GM12892 (cell line): ENCODE measurements at places on chromosomes 11 and 22.

GRCh38 chr11:125188021-125188420 is 23.5 kb downstream of the PKNOX2 start:
- DNase-seq: no peak

DNA sequence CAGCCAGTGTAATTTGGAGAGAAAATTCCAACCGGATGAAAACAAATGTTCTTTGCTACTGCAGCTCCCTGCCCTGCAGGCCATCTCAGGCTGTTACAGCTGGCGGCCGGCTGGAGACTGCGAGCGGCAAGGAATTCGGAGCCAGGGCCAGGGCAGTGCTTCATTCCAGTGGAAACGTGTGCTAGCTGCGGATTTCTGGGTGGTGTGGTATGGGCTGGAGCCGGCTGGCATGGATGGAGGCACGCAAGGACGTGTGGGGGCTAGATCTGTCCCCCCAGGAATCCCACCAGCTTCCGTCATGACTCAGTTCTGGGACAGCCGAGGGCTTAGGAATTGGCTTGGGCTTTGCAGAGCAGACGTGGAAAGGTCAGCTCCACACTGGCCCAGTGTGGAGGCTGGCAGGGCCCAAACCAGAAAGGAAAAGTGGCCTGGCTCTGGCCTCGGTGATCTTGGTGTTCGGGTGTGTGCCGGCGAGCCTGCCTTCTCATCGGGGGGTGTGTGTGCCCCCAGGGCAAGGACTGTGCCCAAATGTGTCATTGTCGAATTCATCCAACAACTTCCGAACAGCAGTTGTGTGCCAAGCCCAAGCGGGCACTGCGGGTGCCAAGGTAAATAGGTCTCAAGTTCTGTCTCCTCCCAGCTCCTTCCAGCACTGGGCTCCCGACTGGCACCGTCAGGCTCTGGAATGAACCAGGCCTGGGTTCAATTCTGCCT is 48.1 kb upstream of the SHISAL1 start:
- no peak for DNase-seq

- DNase-seq: no peak
Observed at GRCh38 chr11:19766810-19767209, 54.2 kb downstream of the NAV2 start.

- DNase-seq: peak; percentile 79
Observed at GRCh38 chr11:133082841-133083488, 449.3 kb downstream of the OPCML start.

- no peak for DNase-seq
Observed at GRCh38 chr11:35418282-35419183, 825 bp downstream of the SLC1A2 start.

GRCh38 chr11:131686836-131687235 is 316.4 kb downstream of the NTM start:
- no peak for DNase-seq

- DNase-seq: no peak
Observed at GRCh38 chr11:100294748-100295147, 392.3 kb upstream of the ARHGAP42 start.

DNA sequence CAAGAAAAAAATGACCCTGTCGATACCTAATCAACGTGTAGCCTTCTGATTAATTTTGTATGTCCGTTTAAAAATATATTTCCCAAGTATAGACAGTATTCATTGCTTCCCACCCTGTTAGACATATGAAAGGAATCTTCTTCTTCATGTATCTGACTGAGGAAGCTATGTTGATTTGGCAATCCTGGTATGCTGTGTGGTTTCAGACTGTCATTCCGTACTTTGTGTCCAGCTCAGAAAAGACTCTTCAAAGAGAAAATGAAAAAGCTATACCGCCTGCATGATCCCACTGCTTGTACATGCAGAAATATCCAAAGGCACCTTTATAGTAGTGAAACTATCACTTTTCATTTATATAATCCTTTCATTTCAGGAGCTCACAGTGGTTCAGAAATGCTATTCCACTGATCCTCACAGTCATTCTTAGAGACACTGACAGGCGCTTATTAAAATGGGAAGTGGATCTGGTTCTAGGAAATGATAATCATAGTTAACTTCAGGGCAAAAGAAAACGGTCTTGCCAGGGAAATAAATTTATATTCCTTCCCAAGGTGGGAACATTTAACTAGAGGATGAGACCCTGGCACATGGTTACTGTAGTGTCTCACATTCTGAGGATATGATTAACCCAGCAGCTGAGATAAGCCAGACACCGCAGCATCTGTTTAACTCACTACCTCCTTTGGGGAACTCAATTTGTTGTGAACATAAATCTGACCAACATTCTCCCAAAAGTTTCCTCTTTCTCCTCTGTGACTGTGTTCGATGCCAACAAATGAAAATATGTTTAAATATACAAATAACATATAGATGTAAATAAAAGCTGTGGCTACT is 599.2 kb upstream of the LUZP2 start:
- DNase-seq: no peak

DNA sequence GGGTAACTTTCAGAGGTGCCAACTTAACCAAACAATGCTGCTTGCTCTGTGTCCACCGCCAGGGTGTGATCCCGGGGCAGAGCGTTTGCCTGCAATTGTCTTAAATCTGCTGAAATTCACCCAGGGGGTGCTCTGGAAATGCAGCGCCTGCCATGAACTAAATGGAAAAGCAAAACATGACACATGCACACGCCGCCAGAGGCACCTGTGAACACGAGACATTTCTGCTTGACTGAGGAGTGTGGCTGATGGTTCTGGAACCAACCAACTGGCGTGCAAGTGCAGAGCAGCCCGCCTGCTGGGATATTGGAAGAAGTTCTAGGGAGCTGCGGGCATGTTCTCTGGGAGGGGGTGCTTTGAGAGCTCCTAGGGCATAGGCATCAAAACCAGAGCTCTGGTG is 30.4 kb downstream of the DSCAML1 start:
- DNase-seq: no peak

- peak; percentile 17 for DNase-seq
Observed at GRCh38 chr11:79406376-79406775, 34.5 kb downstream of the TENM4 start.

- no peak for DNase-seq
Observed at GRCh38 chr22:49422701-49423100, 405.0 kb downstream of the BRD1 start.

DNA sequence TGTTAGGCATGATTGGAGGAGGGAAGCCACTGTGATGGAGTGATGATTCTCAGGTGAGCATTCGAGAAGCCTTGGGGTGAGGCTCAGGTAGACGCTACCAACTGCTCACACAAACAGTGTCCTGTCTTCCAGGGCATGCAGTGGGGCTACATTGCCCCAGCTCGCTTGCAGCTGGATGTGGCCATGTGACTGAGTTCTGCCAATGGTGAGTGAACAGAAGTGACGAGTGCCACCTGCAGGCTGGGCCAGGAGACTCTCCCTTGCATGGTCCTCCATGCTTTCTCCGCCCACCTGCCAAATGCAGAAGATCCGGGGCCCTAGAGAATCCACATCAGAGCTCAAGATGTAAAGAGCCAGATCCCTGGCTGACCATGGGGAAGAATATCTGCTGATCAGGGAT is 195.9 kb downstream of the BCR start:
- no peak for DNase-seq

DNA sequence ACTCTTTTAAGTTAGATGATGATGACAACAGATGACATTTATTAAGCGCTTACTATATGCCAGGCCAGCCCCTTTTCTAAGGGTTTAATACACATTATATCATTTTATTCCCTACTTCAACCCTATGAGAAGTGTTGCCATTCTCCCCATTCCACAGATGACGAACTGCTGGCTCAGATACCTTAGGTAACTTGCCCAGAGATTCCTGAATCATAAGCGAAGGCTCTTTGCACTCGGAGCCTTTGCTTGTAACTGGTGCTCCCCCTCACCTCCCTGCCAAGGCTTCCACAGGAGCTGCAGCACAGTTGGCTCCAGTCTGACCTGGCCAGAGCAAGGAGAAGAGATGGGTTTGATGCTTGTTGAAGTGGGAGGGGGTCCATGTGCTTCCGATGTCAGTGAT is 43.0 kb downstream of the DBX1 start:
- no peak for DNase-seq

DNA sequence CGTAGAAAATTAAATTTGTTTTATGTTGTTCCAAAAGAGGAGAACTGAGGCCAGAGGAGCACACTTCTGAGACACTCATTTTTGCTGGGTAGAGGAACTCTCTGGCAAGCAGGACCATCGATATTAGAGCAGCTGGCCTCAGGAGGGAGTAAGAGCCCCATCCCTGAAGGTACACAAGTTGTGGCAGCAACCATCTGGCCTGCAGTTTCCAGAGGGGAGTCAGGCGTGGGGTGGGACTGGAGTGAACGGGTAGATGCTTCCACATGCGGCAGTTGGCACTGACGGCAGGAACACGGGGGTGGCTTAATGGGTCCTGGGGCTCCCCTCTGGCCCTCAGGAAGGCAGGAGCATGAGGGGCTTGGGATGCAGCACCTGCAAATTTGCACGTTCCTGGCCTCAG is 13.2 kb upstream of the SSTR3 start:
- no peak for DNase-seq

- no peak for DNase-seq
Observed at GRCh38 chr11:33867996-33868646, 23.8 kb downstream of the LMO2 start.

GRCh38 chr11:128582496-128583366 is 4.6 kb downstream of the ETS1 start:
- no peak for DNase-seq

- DNase-seq: no peak
Observed at GRCh38 chr11:105000797-105001196, 22.2 kb downstream of the CASP5 start.

GRCh38 chr11:45354976-45355705 is 69.0 kb upstream of the SYT13 start:
- no peak for DNase-seq

- no peak for DNase-seq
Observed at GRCh38 chr11:129645943-129646342, 169.7 kb upstream of the TMEM45B start.

DNA sequence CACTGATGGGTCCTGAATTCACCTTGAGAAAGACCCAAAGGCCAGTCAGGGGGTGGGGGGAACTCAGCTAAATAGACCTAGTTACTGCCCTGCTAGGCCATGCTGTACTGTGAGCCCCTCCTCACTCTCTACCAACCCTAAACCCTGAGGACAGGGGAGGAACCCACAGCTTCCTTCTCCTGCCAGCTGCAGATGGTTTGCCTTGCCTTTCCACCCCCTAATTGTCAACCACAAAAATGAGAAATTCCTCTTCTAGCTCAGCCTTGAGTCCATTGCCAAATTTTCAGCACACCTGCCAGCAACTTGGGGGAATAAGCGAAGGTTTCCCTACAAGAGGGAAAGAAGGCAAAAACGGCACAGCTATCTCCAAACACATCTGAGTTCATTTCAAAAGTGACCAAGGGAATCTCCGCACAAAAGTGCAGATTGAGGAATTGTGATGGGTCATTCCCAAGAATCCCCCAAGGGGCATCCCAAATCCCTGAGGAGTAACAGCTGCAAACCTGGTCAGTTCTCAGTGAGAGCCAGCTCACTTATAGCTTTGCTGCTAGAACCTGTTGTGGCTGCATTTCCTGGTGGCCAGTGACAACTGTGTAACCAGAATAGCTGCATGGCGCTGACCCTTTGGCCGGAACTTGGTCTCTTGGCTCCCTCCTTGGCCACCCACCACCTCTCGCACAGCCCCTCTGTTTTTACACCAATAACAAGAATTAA is 2.4 kb upstream of the TTC36 start:
- DNase-seq: no peak

- DNase-seq: no peak
Observed at GRCh38 chr11:61335355-61335710, 2.3 kb downstream of the TKFC start.

DNA sequence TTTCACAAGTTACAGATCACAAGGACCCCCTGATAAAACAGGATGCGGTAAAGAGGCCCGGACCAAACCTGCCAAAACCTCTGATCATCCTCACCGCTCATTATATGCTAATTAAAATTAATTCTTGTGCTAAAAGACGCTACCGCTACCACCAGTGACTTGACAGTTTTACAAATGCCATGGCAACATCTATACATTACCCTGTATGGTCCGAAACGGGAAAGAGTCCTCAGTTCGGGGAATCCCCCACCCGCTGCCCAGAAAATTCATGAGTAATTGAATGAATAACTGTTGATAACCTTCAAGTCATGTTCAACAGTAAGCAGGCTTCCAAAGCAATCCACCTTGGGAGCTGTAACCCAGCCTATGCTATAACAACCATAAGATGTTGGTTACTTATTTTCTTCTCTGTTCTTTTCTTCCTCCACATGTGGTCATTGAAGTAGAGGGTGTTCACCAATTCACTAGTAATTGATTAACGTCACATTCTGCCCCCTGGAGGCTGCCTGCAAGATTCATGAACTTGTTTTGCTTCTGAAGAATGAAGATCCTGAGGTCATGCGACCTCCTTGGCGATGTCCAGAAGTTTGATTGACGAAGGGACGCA is 20.6 kb downstream of the APOBEC3H start:
- peak; percentile 38 for DNase-seq

- DNase-seq: no peak
Observed at GRCh38 chr11:32032478-32032877, 58.4 kb upstream of the RCN1 start.

- DNase-seq: no peak
Observed at GRCh38 chr22:22371031-22371541, 126.5 kb downstream of the VPREB1 start.

- no peak for DNase-seq
Observed at GRCh38 chr11:61339490-61339878, 6.5 kb downstream of the TKFC start.

- no peak for DNase-seq
Observed at GRCh38 chr11:73536961-73537360, 61.0 kb downstream of the FAM168A start.

GRCh38 chr11:99535406-99535805 is 514.7 kb downstream of the CNTN5 start:
- no peak for DNase-seq

DNA sequence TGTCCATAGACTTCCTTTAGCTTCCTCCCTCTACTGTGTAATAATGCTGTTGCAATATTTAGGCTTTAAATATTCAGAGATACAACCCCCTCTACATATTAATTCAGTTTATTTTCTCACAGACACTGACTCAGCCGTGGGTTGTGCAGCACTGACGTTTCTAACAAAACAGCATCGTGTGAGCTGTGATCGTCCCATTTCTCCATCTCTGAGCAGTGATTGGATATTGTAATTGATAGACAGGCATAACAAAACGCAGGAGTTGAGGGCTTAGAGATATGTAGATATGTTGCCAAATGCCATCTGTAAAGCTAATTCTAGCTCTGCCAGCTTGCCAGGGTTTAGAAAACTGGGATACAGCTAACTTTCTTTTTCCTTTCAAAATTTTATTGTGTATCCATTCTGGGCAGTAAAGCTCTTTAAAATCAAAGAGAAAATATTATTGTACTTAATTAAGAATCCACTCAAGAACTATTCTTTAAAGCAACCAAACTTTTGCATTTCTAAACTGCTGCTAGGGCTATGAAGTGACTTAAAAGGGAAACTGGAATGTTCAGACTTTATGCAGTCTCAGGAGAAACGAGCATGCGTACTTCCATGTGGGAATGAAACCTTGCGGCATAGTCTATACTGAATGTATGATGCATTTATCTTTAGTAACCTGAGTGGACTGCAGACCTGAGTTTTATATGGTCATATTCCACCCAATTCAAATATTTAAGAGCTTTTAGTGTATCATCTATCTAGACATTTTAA is 22.7 kb downstream of the BTBD10 start:
- no peak for DNase-seq

- no peak for DNase-seq
Observed at GRCh38 chr11:11975201-11976092, 33.0 kb downstream of the DKK3 start.

GRCh38 chr11:108069947-108070346 is 51.4 kb upstream of the ACAT1 start:
- no peak for DNase-seq

GRCh38 chr22:37609240-37610152 is 862 bp downstream of the GGA1 start:
- no peak for DNase-seq

- DNase-seq: no peak
Observed at GRCh38 chr11:73258104-73259035, 13.8 kb upstream of the P2RY6 start.
